ENCODE measurements at places on chromosomes 1 and 21.

DNA sequence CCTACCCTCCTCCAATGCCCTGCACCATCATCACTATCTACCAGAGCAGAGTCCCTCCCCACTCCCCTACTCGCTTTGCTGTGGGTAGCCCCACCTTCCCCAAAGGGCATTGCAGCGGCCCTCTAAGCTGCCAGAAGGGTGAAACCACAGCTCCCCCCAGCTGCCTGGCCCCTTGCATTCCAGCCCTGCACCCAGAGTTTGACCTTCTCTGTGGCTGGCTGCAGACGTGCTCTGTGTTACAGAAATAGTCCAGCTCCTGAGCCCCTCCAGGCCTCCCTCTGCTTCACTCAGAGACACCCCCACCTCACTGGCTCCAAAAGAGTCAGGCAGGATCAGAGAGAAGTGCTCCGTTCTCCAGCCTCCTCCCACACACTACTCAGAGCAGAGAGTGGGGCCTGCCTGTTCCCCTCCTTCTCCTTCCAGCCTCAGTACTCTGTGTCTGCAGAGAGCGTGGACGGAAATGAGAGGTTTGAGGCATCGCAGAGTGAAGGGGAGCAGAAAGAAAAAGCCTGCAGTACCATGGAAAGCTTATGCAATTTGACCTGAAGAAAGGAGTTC is 63.2 kb downstream of the PLEKHA6 start:
- no peak for DNase-seq

- DNase-seq: no peak
Observed at GRCh38 chr1:214455971-214456867, 95.2 kb downstream of the PTPN14 start.

DNA sequence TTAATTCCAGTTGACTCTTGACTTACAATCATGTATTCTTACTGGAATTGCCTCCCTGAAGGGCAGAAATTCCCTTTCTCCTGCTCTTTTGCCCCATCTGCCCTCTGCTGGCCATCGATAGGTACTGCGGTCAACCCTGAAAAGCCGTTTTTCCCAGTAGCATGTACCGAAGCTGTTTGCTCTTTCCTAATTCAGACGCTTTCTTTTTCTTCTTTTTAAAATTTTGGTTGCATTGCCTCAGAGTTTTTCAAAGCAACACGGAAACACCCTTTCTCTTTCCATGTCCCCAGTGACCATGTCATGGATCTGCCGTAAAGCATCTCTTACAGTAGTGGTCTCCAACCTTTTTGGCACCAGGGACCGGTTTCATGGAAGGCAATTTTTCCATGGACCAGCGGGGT is 164.2 kb upstream of the C1orf21 start:
- DNase-seq: peak; percentile 32

- no peak for DNase-seq
Observed at GRCh38 chr1:200206761-200207160, 179.3 kb downstream of the NR5A2 start.

DNA sequence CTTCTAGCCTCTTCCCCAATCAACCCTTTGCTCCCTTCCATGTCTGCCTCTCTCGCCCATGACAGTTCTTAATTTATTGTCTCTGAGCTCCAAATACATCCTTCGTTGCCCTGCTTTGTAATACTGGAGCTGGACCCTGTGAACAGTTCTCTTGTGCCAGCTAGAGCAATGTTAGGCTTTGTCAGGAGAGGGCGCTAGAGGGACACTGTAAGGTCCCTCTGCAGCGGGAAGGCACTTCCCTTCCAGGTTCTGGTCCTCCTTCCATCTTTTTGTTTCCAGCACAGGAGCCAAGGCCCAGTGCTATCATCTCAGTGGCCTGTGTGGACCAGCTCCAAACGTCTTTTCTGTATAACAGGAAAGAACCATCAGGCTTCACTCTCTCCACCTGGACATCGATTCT is 95.9 kb downstream of the PTPRU start:
- no peak for DNase-seq

- peak; percentile 15 for DNase-seq
Observed at GRCh38 chr1:34924759-34925555, 4.5 kb downstream of the DLGAP3 start.

GRCh38 chr21:18265944-18266343 is 21.3 kb downstream of the CHODL start:
- no peak for DNase-seq
